Globus pallidus (tissue), 1 donor: ENCODE measurements at places on chromosomes 3 and 15.

DNA sequence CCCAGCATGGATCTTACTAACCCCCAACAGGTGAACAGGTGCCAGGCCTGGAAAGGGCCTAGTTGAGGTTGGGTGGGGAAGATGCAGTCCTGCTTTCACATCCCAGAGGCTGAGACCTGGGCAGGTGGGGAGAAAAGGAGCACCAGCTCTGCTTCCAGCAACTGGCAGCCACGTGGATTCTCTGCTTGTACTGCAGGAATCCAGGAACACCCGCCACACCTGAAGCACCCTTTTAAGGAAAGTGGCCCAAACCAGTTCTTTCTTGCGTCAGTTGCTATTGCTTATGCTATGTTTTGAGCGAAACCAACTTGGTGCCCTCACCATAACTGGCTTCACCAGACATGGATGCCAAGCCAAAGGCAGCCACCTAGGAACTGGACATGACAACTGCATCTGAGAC, 28.1 kb upstream of the NEO1 start:
- no peak for DNase-seq

- DNase-seq = no peak
Measured at GRCh38 chr3:111666041-111666735, 71.0 kb upstream of the ZBED2 start.

GRCh38 chr3:119586733-119587172, 7.5 kb downstream of the ADPRH start:
- no peak for DNase-seq

DNA sequence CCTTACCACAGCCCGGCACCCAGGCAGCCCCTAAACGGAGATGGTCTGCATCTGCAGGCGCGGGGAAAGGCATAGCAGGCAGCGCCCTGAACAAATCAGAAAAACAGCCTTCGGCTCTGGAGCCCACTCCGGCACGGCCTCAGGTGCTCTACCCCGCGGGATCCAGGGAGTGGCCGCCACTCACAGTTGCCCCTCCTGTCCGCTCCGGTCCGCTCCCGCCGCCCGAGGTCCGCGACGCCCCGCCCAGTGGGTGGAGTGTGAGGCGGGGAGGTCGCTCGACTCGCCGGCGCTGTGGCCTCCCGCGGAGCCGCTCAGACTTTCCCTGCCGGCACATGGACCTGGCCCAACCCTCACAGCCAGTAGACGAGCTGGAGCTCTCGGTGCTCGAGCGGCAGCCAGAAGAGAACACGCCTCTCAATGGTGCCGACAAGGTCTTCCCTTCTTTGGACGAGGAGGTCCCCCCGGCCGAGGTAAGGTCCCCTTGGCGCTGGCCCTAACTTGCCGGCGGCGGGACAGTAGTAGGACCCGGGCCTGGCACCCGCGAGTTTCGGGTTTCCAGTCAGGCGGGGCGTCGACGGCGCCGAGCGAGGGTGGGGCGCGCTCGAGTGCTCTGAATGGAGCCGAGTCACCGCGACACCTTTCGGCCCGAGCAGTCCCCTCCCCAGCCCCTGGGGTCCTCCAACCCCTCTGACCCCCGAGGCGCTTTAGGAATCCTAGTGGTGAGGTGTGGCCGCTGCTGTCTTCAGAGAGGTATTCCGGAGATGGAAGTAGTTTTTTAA, at the start of gene C3orf52:
Gene C3orf52, plus strand, starts transcription at position 314 of the 779 bp plus-strand sequence. Its CDS starts 19 bp downstream, at position 333.
- DNase-seq = peak; percentile 24

GRCh38 chr3:20041197-20041780, 1.0 kb downstream of the KAT2B start:
- DNase-seq = peak; percentile 98
